Spinal cord (tissue), 10 donors: ENCODE measurements at places on chromosomes 1 and 21. TPM values are rescaled to one million over a fixed set of nuclear protein-coding genes. Genes with fewer than 3 reads are reported as not detected.

Gene NKAIN1
- polyA plus RNA-seq = 56.5 TPM

Gene DCST1
- 0.33 TPM for polyA plus RNA-seq

Gene TRIM63
- not detected for polyA plus RNA-seq

Gene KIF21B
- 102 TPM for polyA plus RNA-seq

Gene GPR61
- 8.0 TPM for polyA plus RNA-seq

Gene FCGR2B
- 0.20 TPM for polyA plus RNA-seq

Gene CELA2B
- polyA plus RNA-seq = 0.78 TPM
